Stimulated activated CD4-positive, alpha-beta T cell treated with anti-CD3 and anti-CD28 coated beads, Interleukin-1b, Interleukin-23, amount 100 ng/mL, for 24 hours (primary cell): ENCODE measurements at places on chromosomes 16 and 17.

GRCh38 chr16:23466162-23466885 lies 13.3 kb upstream of the COG7 start:
- no peak for DNase-seq

DNA sequence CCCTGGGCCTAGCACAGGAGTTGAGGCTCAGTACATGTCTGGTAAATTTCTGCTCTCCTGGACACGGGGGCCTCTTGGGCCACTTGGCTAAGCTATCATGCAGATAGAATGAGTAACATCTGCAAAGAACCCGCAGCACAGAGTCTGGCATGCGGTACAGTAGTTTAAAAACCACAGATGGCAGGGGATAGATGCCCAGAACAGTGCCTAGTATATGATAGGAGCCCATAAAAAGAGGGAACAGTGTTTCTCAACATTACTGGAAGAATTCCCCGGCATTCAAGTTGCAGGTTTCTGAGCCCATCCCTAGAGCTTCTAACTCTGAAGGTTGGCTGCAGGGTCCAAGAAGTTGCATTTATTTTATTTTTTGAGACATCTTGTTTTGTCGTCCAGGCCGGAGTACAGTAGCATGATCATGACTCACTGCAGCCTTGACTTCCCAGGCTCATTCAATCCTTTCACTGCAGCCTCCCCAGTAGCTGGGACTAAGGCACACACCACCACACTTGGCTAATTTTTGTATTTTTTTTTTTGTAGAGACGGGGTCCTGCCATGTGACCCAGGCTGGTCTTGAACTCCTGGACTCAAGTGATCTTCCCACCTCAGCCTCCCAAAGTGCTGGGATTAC lies 5.8 kb downstream of the CDIPT start:
- no peak for DNase-seq

DNA sequence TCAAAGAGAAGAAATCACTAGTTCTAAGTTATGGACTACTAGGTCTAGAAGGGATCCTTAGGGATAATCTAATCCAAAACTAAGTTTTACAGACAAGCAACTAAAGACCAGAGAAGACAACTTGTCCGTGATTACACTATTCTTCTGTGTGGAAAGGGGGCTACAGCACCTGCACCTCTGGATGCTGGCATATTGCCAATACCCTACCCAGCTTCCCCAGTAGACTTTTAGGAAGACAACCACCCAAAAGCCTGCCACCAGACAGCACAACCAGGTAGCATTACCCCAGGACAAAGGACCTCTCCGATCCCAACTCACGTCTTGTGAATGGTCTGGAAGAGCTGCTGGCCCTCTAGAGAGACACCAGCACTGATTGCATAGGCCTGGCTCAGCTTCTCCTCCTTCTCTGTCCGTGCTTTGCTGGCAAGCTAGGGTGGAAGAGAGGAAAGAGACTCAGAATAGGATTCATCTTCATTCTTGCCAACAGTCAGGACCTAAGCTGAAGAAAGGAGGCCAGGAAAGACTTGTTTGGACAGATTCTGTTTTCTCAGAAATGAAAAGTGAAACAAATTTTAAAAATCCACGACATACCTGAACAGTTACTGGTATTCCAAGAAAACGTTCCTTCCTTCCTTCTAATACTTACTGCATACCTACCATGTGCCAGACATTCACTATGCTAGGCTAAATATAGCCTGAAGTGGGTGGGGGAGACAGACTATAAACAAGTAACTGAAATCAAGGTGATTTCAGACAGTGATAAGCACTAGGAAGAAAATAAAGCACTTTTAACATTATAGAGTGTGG lies 25.3 kb upstream of the TMEM101 start:
- DNase-seq: no peak

DNA sequence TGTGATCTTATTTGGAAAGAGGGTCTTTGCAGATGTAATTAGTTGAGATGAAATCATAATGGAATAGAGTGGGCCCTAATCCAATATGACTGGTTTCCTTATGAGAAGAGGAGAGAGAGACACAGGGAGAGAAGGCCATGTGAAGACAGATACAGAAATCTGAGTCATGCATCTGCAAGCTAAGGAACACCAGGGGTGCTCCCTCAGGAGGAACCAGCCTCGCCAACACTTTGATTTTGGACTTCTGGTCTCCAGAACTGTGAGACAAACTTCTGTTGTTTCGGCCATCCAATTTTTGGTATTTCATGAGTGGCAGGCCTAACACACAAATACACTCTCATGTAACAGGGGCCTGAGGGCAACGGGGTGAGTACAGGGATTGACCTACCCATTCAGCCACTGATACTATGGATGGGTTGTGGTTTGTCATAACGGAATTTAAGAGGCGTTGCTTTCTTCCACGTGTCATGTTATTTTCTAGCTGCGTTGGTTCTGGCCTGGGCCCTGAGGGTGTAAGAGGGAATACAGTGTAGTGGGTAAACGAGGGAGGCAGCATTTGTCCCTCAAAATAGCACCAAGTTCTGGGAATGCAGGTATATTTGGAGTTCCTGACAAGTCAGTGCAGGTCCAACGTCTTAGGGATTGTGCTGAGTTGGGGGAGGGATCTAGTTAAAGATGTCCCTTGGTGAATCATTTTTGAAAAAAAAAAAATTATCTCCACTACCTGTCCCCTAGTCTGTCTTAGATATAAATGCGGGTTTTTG lies 17.7 kb downstream of the PLCG2 start:
- no peak for DNase-seq

DNA sequence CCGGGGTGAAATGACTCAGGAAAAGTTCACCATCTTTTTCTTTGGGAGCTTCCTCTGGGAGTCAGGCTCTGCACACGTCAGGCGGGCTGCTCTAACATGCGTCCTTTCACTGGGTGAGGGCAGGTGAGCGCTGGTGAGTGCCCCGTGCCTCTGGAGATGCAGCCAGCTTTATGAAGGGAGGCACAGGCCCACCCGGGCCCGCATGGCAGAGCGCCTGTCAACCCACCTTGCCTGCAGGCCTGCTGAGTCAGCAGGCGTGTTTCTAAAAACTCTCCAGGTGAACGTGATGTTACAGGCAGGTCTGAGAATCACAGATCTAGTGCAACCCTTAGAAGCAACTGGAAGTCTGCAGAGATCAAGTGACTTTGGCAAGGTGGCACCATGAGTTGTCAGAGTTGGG lies 18.4 kb downstream of the MAP1LC3B start:
- no peak for DNase-seq

GRCh38 chr17:68910251-68910705 lies 44.9 kb downstream of the ABCA8 start:
- DNase-seq: no peak

DNA sequence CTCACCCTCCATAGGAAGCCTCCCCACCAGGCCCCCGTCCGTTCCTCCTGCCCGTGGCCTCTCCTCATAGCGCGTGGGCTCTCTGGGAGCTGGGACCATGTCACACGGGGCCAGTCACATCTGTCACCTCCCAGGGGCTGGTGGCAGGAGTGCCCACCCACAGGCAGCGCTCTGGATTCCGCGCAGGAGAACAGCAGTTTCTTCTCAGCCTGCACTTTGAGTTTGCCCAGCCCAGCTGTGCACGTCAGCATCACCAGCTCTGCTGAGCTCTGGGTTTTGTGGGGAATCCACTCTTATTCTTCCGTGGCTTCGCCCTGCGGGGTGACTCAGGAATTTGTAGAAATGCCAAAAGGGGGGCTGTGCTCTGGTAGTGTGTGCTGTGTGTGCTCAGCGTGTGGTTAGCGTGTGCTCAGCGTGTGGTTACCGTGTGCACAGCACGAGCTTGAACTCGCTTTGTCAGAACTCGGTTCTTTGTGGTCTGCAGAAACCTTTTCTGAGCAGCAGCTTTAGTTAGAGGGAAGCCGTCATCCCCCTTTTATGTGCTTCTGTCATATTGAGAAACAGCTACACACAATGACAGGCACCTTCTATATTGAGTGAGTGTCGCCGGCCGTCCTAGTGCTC lies 3.2 kb downstream of the ACSF3 start:
- DNase-seq: peak; percentile 12

DNA sequence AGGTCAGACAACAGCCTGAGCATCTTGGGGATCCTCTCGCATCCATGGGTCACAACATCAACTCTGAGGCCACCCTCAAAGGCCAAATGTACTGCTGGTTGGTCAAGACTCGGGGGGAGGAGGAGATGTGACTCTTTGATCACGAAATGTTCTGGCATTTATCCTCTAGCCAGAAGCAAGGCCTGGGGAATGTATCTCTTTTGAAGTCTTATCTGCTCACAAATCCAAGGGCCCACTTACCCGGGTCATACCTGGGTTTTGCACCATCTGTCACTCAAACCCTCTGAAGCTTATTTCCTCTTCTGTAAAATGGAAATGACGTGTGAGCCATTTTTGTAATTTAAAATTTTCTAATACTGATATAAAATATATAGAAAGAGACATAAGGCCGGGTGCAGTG lies 13.2 kb downstream of the CA7 start:
- no peak for DNase-seq

GRCh38 chr16:46673320-46674013 lies 15.5 kb downstream of the VPS35 start:
- no peak for DNase-seq

- DNase-seq: no peak
Observed at GRCh38 chr16:14502932-14503741, 126.9 kb downstream of the PARN start.

DNA sequence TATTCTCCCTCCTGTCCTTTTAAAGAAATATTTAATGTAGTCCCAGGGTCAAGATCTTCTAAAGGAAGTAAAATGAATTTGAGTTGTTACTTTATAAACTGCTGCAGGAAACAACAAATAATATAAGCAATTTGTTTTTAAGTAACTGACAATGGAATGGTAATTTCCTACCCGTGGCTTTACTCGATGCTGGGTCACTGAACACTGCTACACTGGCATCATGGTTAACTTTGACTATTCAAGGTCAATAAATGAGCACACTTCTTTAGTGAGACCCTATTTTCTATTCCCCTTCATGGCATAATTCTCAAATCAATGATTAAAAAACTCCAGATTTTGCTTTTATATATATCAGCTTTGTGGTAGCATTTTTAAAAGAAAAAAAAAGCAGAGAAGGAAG lies 22.1 kb upstream of the ERCC4 start:
- DNase-seq: no peak

- no peak for DNase-seq
Observed at GRCh38 chr17:40532520-40533253, 31.3 kb upstream of the TNS4 start.

DNA sequence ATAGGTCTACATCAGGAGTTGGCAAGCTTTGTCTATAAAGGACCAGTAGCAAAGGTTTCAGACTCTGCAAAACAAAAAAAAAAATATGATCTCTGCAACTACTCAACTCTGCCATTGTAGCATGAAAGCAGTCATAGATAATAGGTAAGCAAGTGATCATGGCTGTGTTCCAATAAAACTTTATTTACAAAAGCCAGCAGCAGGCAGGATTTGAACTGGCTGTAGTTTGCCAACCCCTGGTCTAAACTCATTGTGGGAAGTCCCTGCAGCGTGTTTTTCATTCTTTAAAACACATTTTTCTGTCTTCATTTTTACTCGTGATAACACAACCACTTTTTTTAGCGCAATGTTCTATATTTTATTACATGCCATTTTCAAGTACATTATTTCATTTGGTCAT lies 127.5 kb upstream of the COX10 start:
- no peak for DNase-seq

DNA sequence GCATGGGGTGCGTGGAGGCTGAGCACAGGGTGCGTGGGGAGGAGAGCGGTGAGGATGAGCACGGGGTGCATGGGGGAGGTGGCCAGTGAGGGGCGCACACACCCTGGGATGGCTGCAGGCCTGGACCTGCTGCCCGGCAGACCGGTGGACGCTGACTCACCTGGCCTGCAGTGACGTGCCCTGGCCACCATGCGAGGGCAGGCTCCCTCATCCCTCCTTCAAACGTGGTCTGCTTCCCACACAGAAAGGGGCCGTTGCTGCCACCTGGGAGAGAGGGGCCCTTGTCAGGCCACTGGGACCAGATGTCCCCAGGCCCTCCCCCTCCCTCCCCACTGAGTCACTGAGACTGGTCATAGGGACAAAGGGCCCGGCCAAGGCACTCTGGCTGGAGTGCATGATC lies 20.1 kb upstream of the APRT start:
- DNase-seq: no peak

DNA sequence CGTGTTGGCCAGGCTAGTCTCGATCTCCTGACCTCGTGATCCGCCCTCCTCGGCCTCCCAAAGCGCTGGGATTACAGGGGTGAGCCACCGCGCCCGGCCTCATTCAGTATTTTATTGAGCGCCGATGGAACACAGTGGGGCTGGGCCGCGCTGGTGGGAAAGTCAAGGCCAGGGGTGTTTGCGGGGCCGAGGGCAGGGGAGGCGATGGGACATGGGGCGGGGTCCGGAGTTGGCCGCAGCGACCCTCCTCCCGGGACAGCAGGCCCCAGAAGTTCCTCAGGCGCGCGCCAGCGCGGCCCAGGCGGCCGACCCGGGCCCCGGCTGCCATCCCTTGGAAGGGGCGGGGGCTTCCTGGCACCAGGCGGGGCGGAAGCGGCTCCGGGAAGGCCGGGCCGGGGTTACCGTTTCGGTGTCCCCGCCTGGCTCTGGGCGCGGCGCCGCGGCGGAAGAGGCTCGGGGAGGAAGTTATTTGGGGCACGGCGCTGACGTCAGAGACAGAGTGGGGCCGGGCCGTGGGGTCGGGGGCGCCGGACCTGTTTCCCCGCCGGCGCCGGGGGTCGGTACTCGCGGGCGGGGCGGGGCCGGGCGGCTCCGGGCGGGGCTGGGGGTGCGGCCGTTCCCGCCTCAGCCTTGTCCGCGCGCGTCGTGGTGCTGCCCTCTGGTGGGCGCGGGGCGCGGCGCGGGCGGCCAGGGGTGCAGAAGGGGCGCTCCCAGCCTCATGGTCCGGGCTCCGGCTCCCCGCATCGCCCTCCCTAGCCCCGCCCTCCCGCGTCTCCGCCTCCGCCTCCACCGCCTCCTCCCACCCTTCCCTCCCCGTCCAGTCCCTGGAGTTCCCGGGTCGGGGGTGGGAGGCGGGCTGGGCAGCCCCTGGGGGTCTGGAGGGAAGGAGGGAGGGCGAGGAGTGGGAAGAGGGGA lies 952 bp upstream of the PRSS27 start:
- peak; percentile 73 for DNase-seq

- no peak for DNase-seq
Observed at GRCh38 chr17:69047368-69048263, 13.1 kb downstream of the ABCA9 start.

DNA sequence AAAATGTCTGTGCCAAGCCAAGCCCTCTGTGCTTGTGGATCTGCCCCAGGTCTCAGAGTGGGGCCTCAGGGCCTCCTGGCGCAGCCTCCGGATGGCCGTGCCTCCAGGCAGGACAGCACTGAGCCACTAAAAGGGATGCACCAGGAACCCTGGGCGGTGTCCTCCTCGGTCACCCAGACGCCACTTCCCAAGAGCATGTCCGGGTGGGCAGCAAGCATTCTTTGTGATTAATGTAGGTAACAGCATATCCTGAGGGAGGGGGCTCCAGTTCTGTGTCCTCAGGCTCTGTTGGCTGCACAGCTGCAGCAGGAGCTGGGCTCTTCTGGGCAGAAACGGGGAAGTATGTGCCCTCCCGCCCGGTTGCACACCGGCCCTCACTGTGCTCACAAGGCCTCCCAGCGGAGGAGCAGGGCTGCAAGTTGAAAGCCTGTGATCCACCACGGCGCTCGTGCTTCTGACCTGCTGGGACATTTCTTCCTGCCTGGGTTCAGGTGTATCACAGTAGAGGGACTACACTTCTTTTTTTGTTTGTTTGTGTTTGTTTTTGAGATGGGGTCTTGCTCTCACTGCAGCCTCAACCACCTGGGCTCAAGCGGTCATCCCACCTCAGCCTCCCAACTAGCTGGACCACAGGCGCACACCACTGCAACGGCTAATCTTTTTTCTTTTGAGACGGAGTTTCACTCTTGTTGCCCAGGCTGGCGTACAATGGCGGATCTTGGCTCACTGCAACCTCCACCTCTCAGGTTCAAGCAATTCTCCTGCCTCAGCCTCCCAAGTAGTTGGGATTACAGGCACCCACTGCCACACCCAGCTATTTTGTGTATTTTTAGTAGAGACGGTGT lies 37.9 kb upstream of the CHMP6 start:
- no peak for DNase-seq
